Hematopoietic multipotent progenitor cell (in vitro differentiated cells): ENCODE measurements at places on chromosomes 7 and 10. TPM values are rescaled to one million over a fixed set of nuclear protein-coding genes. Genes with fewer than 3 reads are reported as not detected.

DNA sequence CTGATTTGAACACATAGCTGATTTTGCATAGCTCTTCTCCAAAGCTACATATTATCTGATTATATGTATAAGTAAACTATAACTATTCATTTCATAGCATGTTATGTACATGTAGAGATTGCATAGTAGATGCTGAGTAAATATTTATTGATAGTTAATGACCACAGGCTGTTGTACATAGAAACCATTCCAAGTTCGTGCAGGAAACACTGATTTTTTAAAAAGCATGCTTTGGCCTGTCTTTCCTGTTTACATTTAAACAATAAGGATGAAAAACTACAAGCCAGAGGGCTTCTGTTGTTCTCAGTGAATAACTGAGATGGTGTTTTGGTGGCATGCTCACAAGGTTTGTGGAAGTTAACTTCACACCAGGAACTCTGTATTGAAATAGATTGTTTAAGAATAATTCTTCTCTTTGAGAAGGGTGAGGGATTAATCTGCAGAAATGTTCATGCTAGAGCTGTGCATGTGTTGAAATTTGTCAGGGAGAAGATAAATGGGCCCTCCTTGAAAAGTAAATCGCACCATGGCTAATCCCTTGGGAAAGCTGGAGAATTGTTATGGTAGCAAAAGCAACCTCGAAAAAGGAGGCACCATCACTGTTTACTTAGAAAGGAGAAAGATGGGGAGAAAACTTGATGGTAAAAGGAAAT, 120.2 kb upstream of the SP8 start:
- no peak for DNase-seq

Gene TYW1B
- 6.7 TPM for total RNA-seq

- DNase-seq, result no peak
These were observed 4.7 kb downstream of the CYP3A7 start for GRCh38 chr7:99730238-99730810.

- no peak for DNase-seq
These were observed 227.8 kb downstream of the GLRX3 start for GRCh38 chr10:130363899-130364445.

Gene LIPM
- total RNA-seq, result not detected
